ENCODE measurements at places on chromosomes 16 and 17.

GRCh38 chr17:81251709-81252301 lies 12.7 kb downstream of the NDUFAF8 start:
- DNase-seq: peak; percentile 94

GRCh38 chr17:45951941-45952340 lies 47.1 kb upstream of the STH start:
- DNase-seq: no peak

- no peak for DNase-seq
Observed at GRCh38 chr16:81816793-81817210, 37.7 kb downstream of the PLCG2 start.

- DNase-seq: no peak
Observed at GRCh38 chr17:10088444-10088843, 110.0 kb downstream of the GAS7 start.

GRCh38 chr16:65574326-65574966 lies 452.6 kb upstream of the CDH11 start:
- DNase-seq: no peak
